NCI-H226 (cell line): ENCODE measurements at places on chromosomes 2 and 18.

DNA sequence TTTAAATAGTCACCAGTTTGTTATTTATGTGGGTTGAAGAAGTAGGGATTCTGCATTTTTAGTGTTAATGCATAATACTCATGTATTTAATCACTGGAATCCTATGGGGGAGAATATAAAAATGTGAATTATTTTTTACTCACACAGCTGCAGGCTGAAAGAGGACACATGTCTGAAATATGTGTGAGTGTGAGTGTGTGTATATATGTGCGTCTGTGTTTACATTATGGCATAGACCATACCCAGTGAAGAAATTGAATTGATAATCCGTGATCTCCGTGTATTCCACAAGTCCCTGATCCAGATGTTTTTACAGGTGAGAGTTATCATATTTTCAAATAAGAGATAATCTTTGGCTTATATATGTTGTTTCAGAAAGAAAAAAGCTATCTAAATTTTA, 225.3 kb downstream of the ICOS start:
- no peak for DNase-seq

GRCh38 chr2:202158796-202159195, 79.6 kb downstream of the SUMO1 start:
- no peak for DNase-seq

DNA sequence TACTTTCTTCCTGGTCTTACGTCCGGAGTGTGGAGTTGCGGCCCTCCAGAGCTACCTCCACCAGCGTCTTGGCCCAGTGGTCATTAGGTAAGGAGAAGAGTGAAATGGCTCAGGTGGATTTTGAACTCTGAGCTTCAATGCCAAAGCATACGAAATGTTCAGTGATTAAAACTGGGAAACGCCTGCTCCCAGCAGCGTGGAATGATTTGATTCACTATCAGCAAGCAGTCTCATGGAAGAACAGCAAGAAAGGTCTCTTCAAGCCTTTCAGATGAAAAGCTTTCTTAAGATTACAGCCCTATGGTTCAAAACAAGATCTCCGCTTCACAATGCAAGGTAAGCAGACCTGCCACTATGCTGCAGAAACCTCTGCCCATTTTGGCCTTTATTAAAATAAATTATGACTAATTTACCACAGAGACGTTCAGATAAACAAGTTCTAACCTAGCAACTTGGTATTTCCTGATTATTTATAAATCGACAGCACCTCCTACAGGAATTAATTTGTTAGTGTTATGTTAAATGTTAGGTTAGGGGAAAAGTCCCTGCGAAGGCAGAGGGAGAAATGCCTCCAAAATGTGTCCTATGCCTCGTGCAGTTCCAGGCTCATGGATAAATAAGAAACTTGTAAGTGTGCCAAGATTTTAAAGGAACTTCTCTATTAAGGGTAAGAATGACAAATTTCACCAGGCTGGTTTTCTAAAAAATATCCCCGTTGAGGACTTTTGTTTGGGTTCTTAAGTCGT, 10.1 kb downstream of the SP9 start:
- peak; percentile 11 for DNase-seq

DNA sequence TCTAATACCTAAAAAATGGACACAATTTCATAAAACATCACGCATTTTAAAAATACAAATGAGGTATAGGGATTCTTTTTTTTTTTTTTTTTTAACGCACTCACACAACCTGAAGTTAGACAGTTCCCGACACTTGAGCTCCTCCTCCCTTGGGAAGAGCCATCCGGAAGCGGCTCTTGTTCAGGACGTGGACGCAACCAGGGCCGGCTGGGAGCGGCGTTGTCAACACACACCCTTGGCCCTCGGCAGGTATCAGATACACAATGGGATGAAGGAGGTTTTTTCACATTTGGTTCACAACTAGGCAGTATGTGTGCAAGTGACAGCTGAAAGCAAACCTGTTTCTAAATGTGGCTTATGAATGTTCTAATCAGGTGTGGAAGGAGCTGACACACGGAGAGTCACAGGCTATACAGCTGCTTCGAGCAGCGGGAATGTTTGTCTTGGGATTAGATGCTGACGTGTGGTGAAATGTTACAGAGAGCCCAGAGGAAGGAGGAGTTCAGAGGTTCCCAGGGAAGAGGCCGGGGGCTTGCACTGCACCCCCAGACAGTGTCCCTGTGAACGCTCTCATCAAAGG, 111.1 kb downstream of the PXDN start:
- no peak for DNase-seq

- DNase-seq = no peak
Measured at GRCh38 chr2:109259671-109260070, 130.7 kb downstream of the SH3RF3 start.

DNA sequence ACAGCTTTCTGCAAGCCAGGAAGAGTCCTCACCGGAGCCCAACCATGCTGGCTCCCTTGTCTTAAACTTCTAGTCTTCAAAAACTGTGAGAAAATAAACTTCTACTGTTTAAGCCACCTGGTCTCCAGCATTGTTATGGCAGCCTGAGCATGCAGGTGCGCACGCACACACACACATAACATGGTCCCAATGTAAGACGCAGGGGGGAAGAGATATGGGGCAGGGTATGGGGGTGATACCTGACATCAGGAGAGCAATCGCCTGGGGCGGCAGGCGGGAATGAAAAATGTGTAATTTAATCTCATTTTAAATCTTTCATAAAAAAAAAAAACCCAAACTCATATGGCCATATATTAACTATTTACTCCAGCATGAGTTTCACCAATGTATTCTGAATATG, 18.0 kb downstream of the HJURP start:
- DNase-seq = no peak

DNA sequence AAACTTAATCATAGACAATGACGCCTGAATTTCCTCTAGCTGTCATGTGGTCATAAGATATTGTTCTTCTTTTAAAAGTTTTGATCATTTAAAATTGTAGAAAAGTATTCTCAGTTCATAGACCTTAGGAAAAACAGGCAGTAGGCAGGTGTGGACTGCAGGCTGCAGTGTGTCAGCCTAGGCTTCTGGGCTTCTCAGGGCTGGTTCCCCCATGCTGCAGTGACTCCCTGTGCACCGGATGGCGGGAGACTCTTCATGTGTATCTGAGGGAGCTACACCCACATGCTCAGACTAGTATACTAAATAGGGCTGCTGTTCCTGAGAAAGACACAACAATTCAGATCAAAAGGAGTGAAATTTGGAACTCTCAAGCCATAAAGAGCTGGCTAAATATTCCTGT, 72.4 kb downstream of the PXDN start:
- DNase-seq = no peak

GRCh38 chr2:150341982-150342680, 145.3 kb downstream of the RND3 start:
- no peak for DNase-seq

- DNase-seq = no peak
Measured at GRCh38 chr2:42663828-42664227, 95.4 kb downstream of the MTA3 start.

DNA sequence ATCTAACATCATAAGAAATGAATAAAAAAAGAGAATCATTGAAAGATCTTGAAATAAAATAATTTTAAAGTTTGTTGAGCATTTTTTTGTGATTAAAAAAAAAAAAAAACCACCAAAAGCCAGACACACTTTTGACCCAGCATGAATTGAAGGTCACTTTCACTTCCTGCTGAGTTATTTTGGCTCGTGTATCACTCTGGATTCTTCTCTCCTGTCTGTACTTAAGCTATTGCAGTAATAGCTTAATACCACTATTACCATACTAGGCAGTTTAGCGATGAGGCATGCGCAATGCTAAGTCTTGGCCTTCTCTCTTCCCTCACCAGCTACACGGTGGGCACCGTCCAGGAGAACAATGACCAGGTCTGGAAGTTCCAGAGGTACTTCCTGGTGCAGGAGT, 54.5 kb upstream of the SPP2 start:
- DNase-seq = no peak
